ENCODE measurements at places on chromosomes 11 and 22.

DNA sequence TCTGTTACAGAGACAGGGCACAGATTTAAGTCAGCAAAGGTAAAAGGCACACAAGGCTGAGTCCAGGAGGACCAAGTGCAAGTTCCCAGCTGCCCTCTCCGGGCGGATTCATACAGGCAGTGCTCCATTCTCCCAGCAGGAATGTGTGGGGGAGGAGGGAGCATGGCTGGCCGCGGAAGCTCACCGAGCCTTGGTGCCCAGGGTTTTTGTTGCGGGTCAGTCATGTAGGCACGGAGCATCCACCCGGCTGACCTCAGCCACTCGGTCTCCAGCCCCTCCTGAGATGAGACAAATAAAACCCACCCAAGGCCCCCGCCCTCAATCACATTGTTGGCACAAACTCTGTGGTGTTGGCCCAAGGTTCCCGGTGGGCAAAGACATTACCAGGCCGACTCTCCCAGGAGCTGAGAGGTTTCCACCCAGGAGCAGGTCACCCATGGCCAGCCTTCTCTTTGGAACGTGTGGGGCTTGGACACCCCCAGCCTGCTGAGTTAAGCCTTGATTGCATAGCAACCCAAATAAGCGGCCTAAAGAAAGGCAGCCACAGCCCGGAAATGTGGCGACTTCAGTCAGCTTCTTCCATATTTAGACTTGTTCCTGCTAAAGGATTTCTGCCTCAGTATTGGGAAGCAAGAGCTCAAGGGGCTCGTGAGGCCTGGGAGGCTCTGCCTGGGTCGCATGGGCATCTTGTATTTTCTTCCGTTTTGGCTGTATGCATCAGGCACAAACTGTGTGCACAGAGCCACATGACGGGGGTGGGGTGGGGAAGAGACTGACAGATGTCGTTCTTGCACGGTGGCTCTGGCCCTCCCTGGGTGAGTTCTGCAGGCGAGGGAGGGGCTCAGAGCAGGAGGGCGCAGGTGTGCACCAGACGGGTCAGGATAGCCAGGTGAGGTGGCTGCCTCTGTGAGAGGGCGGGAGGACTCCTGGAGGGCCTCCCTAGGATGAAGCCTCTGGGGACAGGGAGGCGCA lies 63.0 kb downstream of the ARHGAP8 start:
- no peak for DNase-seq

GRCh38 chr11:61895046-61895717 lies 3.8 kb upstream of the FADS3 start:
- DNase-seq = no peak

DNA sequence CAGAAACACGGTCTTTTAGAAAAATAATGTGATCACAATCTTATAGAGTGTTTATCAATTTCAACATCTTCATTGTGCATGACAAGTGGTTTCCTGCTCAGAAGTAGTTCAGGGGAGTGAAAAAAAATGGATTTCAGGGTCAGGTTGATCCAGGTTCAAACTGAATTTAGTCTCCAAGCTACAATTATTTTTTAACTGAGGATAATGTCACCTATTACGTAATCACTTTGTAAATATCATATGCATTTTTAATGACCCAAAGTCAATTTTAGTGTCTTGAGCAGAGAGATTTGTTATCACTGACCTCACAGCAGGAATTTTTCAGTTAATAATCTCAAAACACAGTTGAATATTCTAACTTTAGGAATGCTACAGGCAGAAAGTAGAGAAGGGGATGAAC lies 627.2 kb upstream of the LUZP2 start:
- no peak for DNase-seq

GRCh38 chr11:123325533-123325932 lies 104.5 kb upstream of the GRAMD1B start:
- DNase-seq = no peak

DNA sequence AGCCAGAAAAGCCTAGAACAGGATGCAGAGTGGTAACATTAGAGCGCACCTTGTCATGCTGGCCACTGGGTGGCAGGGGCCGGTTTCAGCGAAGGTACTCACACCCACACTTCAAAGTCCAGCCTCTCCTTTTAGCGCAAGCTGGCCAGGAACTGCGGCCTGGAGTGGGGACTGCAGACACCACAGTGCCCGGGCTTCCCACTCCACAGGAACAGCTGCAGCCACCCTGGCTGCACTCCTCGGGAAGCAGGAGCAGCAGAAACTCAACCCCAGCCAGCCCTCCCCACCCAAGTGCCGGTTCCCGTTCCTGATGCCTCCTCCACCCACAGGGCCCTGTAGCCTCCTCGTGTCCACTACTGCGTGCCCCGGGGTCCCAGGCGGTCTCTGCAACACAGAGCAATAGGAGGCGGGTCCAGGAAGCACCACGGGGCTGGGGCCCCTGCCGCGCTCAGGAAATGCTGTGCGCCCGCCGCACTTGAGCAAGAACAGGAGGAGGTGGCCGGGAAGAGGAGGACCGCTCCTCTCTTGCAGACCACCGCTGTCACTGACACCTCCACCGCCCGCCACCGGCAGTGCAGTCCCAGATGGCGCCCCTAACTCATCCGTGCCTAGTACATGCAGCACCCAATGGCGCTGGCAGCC lies 2.2 kb downstream of the RFPL2 start:
- DNase-seq = no peak

- DNase-seq = no peak
These were observed 106.7 kb upstream of the ASPHD2 start for GRCh38 chr22:26322179-26322905.

DNA sequence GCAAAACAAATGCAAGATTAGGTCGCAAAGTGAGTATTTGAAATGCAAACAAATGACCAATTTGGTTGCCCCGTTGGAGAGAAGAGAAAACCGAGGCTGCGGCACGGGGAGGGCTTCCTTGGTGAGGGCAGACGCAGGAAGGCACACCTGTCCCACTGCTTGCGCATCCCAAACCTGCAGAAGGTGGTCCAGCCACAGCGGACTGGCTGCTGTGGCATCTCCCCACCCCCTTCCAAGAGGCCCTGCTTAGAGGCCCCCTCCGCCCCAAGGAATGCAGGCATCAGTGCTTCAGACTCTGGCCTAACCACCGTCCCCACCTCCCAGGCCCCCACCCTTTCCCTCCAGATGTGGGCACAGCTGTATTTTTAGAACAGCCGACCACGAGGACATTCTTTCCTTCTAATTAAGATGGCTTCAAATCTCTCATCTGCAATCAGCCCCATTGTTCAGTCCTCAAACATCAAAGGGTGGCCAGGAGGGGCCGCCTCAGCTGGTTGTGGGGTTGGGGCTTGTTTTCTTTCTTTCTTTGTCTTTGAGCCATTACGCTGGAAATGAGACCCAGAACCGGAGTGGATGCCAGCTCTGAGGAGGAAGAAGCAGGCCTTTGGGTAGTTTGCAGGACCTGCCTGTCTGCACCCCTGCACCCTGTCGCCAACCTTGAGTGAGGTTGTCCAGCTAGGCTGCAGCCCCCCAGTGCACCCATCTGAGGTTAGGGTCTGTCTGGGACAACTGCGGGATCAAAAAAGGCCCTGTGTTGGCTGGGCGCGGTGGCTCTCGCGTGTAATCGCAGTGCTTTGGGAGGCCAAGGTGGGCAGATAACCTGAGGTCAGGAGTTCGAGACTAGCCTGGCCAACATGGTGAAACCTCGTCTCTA lies 9.4 kb upstream of the DERL3 start:
- DNase-seq = no peak

- no peak for DNase-seq
These were observed 23.5 kb downstream of the IRAG1 start for GRCh38 chr11:10670099-10670498.

- DNase-seq = no peak
These were observed 48.4 kb downstream of the CSTPP1 start for GRCh38 chr11:46984987-46985386.

GRCh38 chr11:1375161-1375954 lies 14.4 kb upstream of the BRSK2 start:
- DNase-seq = peak; percentile 1

GRCh38 chr11:12653729-12654128 lies 20.5 kb upstream of the TEAD1 start:
- DNase-seq = no peak

DNA sequence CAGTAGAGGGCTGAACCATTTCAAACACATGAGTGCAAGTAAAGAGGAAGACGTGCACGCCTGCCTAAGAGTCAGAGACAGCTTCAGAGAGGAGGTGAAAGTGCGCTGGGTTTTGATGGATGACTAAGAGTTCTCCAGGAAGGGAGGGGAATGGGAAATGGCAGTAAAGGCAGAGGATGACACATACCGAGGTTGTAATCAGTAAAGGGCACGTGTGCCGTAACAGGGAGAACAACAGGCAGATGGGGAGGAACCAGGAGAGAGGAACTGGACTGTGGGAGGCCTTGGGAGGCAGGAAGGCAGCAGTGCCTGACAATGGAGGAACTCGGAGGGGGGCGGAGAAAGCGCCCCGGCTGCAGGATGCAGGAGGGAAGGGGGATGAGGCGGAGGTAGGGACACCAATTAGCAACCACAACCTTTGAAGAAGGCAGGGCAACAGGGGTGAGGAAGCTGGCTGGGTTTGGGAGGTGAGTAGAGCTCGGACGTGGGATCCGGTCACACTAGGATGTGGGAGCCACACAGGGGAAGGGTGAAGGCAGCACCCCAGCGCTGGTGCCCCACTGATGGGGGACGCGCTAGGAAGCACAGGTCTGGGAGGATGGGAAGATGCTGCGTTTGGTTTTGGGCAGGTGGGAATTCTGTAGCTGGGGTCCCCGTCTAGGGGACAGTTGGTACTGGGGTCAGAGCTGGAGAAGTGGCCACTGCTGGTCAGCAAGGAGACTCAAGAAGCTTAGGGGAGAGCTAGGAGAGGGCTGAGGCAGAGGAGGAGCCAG lies 67.4 kb downstream of the SCUBE1 start:
- DNase-seq = no peak

DNA sequence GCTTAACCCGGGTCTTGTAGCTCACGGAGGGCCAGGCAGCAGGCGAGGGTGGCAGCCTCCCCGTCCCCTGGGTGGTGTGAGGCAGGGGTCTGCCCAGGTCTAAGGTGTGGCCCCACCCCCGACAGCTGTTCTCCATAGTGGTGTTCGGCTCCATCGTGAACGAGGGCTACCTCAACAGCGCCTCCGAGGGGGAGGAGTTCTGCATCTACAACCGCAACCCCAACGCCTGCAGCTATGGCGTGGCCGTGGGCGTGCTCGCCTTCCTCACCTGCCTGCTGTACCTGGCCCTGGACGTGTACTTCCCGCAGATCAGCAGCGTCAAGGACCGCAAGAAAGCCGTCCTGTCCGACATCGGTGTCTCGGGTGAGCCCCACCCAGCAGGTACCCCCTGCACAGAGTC lies 24.4 kb downstream of the SYNGR1 start:
- no peak for DNase-seq

- DNase-seq = no peak
These were observed 27.3 kb upstream of the TMEM86A start for GRCh38 chr11:18671246-18671645.

- no peak for DNase-seq
These were observed 74.1 kb downstream of the ADM start for GRCh38 chr11:10379022-10379421.

- DNase-seq = peak; percentile 63
These were observed at the start of the genes LBHD1 and UQCC3 for GRCh38 chr11:62671608-62672389. LBHD1 (minus strand) TSS chr11:62672267; CDS start chr11:62670031, 2,236 bp downstream. UQCC3 (plus strand) TSS chr11:62671673; CDS start chr11:62671746, 73 bp downstream.

DNA sequence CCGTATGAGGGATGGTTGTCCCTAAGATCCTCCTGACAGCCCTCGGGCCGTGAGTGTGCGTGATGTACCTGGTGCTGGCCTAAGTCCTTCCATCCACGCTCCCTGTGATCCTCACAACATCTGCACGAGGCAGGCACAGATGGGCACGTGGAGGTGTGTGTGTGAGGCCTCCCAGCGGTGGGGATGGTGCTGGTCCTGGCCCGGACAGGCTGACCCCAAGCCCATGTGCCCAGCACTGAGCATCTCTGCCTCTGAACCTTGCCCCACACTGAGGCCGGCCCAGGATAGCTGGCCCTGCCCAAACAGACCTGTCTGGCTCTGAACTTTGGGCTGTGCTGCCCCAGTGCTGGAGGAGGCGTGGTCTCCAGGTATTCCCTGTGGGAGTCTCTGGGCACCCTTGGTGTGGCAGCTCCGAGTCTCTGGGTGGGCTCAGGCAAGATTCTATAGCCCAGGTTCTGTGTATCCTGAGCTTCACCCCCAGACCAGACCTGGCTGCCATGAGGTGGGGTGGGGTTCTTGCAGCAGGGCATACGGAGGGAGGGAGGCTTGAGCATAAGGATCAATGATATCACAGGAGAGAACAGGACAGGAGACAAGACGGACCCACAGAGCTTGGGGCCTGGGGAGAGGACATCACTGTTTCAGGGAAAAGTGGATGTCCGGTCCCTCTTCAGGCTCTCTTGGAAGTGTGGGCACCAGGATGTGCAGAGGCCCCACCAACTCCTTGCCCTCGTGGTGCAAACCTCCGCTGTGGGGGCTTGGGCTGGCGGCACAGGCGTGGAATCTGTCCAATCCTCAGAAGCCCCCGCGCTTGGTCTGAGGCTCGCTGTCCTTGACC lies 881.8 kb downstream of the BRD1 start:
- no peak for DNase-seq

GRCh38 chr11:129370715-129371114 lies 4.9 kb upstream of the BARX2 start:
- DNase-seq = no peak

GRCh38 chr11:67396587-67397389 lies 4.9 kb downstream of the PPP1CA start:
- DNase-seq = no peak

- DNase-seq = no peak
These were observed 3.2 kb downstream of the TUBA8 start for GRCh38 chr22:18113680-18114394.

Data from effector CD4-positive, alpha-beta T cell (primary cell).